ENCODE measurements at places on chromosomes 2 and 18.
A peak's percentile ranks its signal among the peaks of the same experiment; 100 is the strongest.

- DNase-seq: peak; percentile 22
- peaks cover 3% of the 10 kb centered on the region for H3K4me1 ChIP-seq
- H3K27me3 ChIP-seq: peaks cover 17% of the 10 kb centered on the region
- H3K36me3 ChIP-seq: no peaks in the 10 kb centered on the region
- no peak overlapping the region for H3K27ac ChIP-seq
- peak overlapping the region; percentile 92 for H3K4me3 ChIP-seq
These were observed 97.9 kb upstream of the GPR45 start for GRCh38 chr2:105143467-105144151.

- no peak overlapping the region for H3K27ac ChIP-seq
- no peak overlapping the region for H3K4me3 ChIP-seq
- DNase-seq: no peak
- peaks cover 2% of the 10 kb centered on the region for H3K27me3 ChIP-seq
These were observed 50.1 kb upstream of the HAAO start for GRCh38 chr2:42842466-42842865.

DNA sequence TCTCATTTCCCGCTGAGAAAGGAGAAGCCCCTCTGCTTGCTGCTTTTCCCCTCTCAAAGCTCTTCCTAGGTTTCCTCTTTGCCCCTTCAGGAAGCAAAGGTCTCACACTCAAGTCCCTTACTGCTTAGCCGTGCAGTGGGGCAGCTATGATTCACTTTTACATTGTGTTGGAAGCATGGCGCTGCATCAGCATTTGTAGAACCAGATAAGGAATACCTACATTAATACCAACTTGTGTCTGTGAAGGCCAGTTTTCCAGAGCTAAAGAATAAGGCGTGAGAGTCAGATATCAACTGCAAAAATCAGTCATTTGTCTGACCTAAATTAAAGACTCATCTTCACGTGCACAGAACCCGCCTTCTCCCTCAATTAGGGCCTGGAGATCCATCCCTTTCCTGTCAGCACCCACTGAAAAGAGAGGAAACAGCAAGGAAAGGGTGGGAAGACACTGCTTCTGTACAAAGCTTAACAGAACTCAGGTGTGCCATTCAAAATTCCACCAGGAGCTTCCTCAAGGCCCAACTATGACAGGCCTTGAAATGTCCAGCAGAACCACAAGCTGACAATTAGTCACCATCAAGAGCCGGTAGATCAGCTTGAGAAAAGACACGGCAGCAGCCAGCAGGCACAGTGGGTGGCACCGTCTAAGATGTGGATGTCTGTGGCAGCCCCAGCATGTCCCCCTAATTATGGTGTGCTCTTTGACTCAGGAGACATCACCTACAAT is 16.1 kb upstream of the XDH start:
- no peak overlapping the region for H3K27ac ChIP-seq
- H3K4me1 ChIP-seq: peaks cover 8% of the 10 kb centered on the region
- no peak for DNase-seq

- H3K4me3 ChIP-seq: no peak overlapping the region
- no peaks in the 10 kb centered on the region for H3K27me3 ChIP-seq
- no peaks in the 10 kb centered on the region for H3K36me3 ChIP-seq
- no peaks in the 10 kb centered on the region for H3K4me1 ChIP-seq
- no peak overlapping the region for H3K27ac ChIP-seq
- no peak for DNase-seq
These were observed 327.9 kb downstream of the LPIN1 start for GRCh38 chr2:12074126-12074844.
